ENCODE measurements at places on chromosomes 4 and X.

GRCh38 chr4:122765692-122766352 lies 33.3 kb downstream of the BBS12 start:
- H3K4me1 ChIP-seq, result no peaks in the 10 kb centered on the region
- no peaks in the 10 kb centered on the region for H3K27me3 ChIP-seq
- no peak overlapping the region for H3K4me3 ChIP-seq
- no peak overlapping the region for H3K27ac ChIP-seq
- no peak for DNase-seq
- H3K36me3 ChIP-seq, result no peaks in the 10 kb centered on the region

DNA sequence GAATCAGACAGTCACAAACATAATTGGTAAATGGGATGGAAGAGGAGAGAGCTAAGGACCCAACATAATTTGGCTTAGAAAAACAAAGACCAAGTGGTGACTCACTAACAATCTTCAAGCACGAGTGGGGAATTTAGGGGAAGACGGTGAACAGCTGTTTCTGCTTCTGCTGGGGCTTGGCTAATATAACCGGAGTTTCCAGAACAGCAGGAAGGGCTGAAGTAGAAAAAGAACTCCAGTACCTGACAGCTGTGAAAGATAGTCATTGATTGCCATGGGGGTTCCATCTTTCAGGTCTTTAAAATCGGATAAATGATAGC lies 290.9 kb upstream of the LDB2 start:
- H3K4me3 ChIP-seq, result no peak overlapping the region
- DNase-seq, result peak; percentile 38
- no peaks in the 10 kb centered on the region for H3K36me3 ChIP-seq
- no peaks in the 10 kb centered on the region for H3K27me3 ChIP-seq
- no peak overlapping the region for H3K27ac ChIP-seq

GRCh38 chr4:15348695-15349094 lies 79.1 kb upstream of the C1QTNF7 start:
- no peaks in the 10 kb centered on the region for H3K36me3 ChIP-seq
- DNase-seq, result no peak
- H3K27ac ChIP-seq, result no peak overlapping the region
- H3K27me3 ChIP-seq, result peaks cover 3% of the 10 kb centered on the region
- H3K4me3 ChIP-seq, result no peak overlapping the region
- H3K4me1 ChIP-seq, result peaks cover 10% of the 10 kb centered on the region

DNA sequence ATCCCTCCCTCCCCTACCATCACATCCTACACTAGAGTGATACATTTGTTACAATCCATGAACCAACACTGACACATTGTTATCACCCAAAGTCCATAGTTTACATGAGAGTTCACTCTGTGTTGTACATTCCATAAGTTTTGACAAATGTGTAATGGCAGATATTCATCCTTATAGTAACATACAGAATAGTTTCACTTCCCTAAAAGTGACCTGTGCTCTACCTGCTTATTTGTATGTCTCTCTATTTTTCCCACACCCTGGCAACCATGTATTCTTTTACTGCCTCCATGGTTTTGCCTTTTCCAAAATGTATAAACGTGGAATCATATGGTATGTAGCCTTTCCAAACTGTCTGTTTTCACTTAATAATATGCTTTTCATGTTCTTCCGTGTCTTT lies 42.2 kb upstream of the HPGD start:
- no peaks in the 10 kb centered on the region for H3K4me1 ChIP-seq
- no peak overlapping the region for H3K4me3 ChIP-seq
- no peaks in the 10 kb centered on the region for H3K27me3 ChIP-seq

GRCh38 chr4:148116264-148116663 lies 325.9 kb downstream of the NR3C2 start:
- peak; percentile 43 for DNase-seq
- H3K27ac ChIP-seq, result peak overlapping the region; percentile 18
- H3K4me3 ChIP-seq, result no peak overlapping the region
- H3K4me1 ChIP-seq, result peaks cover 48% of the 10 kb centered on the region

GRCh38 chr4:129598582-129598981 lies 502.6 kb downstream of the C4orf33 start:
- no peaks in the 10 kb centered on the region for H3K36me3 ChIP-seq
- H3K4me1 ChIP-seq, result no peaks in the 10 kb centered on the region
- H3K4me3 ChIP-seq, result no peak overlapping the region

DNA sequence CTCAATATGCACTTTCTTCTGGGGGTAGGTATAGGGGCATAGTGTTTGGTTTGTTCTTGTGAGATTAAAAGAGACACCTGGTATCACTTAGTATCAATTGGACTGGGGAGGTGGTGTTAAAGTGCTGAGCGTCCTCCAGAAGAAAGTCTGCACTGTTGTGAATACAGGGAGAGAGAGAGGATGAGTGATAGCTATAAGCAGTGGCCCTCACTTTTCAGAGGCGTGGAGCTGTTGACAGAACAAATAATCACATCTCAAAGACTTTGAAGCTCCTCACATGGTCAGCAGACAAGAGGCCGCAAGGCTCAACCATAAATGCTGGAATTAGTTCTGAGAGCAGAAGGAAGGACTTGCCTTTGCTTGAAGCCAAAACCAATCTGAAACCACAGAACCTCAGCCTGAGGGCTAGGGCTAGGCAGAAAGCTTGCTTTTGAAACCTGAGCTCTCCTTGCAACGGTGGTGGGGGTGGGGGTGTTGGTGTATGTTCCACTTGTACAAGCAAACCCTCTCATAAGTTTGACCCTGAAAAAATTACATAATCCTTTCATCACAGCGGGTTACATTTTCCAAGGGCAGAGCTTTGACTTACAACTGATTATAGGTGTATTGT lies 123.2 kb upstream of the SCML1 start:
- DNase-seq, result peak; percentile 87
- peaks cover 45% of the 10 kb centered on the region for H3K4me1 ChIP-seq
- no peak overlapping the region for H3K27ac ChIP-seq
- no peaks in the 10 kb centered on the region for H3K27me3 ChIP-seq

GRCh38 chr4:25030277-25031076 lies at the start of gene LGI2:
Gene LGI2, minus strand, starts transcription at chr4:25030946. Its CDS starts 253 bp downstream, at chr4:25030693.
- H3K4me3 ChIP-seq, result peak within 1 kb of the TSS; percentile 75
- DNase-seq, result peak; percentile 63
- H3K27me3 ChIP-seq, result no peaks in the 10 kb centered on the region
- peaks cover 24% of the 10 kb centered on the region for H3K4me1 ChIP-seq
- H3K27ac ChIP-seq, result peak within 1 kb of the TSS; percentile 56

GRCh38 chrX:49164589-49165360 lies 2.2 kb downstream of the MAGIX start:
- H3K4me3 ChIP-seq, result no peak overlapping the region
- H3K4me1 ChIP-seq, result no peaks in the 10 kb centered on the region
- no peaks in the 10 kb centered on the region for H3K36me3 ChIP-seq
- no peak overlapping the region for H3K27ac ChIP-seq

- no peak for DNase-seq
- no peak overlapping the region for H3K4me3 ChIP-seq
- H3K27ac ChIP-seq, result no peak overlapping the region
- no peaks in the 10 kb centered on the region for H3K4me1 ChIP-seq
Observed at GRCh38 chr4:114941503-114941902, 171.9 kb downstream of the NDST4 start.

DNA sequence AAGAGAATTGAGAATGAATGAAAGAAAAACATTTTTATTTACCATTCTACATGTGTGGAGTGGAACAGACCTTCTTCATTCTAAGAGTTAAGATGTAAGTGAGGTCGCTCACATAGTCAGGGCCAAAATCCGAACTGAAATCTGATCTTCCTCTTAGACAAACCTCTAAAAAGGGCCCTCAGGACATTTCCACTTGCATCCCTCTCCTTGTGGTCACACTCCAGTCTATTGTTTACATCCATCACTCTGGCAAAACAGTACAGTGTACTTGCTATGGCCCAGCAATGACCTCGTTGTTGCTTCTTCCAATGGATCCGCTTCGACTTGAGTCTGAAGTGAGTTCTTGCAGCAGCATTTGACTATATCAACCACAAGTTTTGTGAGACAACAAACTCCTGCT lies 54.2 kb downstream of the MOSPD2 start:
- no peak overlapping the region for H3K4me3 ChIP-seq
- H3K36me3 ChIP-seq, result no peaks in the 10 kb centered on the region
- H3K27ac ChIP-seq, result no peak overlapping the region
- DNase-seq, result peak; percentile 24
- H3K4me1 ChIP-seq, result 0 out of 2 replicates have a peak, but pooled peaks cover 6% of the 10 kb centered on the region

DNA sequence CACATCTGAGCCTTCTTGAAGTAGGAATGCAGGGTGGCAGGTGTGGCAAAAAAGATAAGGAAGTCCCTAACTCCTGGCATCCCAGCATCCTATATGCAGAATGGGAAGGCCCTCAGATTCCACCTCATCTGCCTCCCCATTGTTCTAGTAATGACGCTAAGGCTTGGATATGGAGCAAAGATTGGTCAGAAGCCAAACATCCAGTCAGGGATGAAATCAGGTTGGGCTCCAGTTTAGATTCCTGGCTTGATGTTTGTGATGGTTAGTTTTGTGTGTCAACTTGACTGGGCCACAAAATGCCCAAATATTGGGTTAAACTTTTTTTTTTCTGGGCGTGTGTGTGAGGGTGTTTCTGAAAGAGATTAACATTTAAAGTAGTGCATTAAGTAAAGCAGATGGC lies 39.6 kb upstream of the MAGEA4 start:
- H3K4me1 ChIP-seq, result peaks cover 4% of the 10 kb centered on the region
- no peak overlapping the region for H3K27ac ChIP-seq
- no peaks in the 10 kb centered on the region for H3K36me3 ChIP-seq

DNA sequence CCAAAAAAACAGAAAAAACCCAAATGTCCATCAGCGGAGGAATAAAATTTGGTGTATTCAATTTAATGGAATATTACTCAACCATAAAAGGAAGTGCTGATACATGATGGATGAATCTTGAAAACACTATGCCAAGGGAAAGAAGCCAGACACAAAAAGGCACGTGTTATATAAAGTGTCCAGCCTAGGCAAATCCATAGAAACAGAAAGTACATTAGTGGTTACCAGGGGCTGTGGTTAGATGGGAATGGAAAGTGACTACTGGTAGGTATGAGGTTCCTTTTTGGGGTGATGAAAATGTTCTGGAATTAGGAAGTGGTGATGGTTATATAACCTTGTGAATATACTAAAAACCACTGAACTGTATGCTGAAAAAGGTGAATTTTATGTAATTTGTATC lies 3.5 kb upstream of the CDKL2 start:
- H3K4me1 ChIP-seq, result no peaks in the 10 kb centered on the region
- H3K27ac ChIP-seq, result no peak overlapping the region
- no peak for DNase-seq
- H3K4me3 ChIP-seq, result no peak overlapping the region
- H3K27me3 ChIP-seq, result no peaks in the 10 kb centered on the region

- H3K4me3 ChIP-seq, result no peak overlapping the region
- peaks cover 15% of the 10 kb centered on the region for H3K4me1 ChIP-seq
- no peaks in the 10 kb centered on the region for H3K36me3 ChIP-seq
Observed at GRCh38 chr4:13527192-13527980, 16.9 kb downstream of the NKX3-2 start.

GRCh38 chr4:86592553-86593249 lies 1.4 kb upstream of the PTPN13 start:
- peak overlapping the region; percentile 69 for H3K4me3 ChIP-seq
- H3K4me1 ChIP-seq, result 0 out of 2 replicates have a peak, but pooled peaks cover 3% of the 10 kb centered on the region
- H3K27me3 ChIP-seq, result no peaks in the 10 kb centered on the region
- no peak for DNase-seq
- no peaks in the 10 kb centered on the region for H3K36me3 ChIP-seq

DNA sequence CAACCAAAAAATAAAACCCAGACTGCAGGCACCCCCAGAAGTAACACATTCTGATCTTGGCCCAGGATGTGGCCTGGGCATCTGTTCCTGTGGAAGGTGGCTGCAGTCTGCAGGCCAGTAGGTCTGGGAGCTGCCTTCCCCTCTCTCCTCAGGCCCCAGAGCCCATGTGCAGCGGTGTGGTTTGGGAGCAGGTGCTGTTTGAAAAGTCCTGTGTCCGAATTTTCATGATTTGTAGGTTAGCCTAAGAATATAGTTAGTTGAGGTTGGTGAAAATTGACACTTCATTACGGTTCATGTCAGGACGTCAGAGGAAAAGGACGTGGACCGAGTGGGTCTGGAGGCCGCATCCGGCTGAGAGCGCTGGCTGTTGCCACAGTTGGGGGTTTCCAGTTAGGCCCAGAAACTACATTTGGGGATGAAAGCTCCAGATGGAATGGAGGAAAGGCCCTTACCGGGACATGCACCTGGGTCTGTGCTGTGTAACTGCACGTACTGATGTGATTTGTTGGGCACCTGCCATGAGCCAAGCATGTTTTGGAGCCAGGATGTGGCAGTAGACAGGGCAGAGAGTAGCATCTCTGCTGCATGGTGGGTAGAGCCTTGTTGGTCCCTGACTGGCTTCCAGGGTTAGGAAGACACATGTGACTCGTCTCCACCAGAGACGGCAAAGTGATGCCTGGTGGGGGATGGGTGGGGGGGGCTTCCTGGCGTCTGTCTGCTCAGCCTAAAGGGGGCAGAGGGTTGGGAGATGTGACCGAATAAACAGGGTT lies 21.7 kb upstream of the HGFAC start:
- H3K27ac ChIP-seq, result no peak overlapping the region
- peaks cover 11% of the 10 kb centered on the region for H3K36me3 ChIP-seq
- DNase-seq, result no peak
- no peak overlapping the region for H3K4me3 ChIP-seq

GRCh38 chr4:22485737-22486136 lies 30.1 kb downstream of the ADGRA3 start:
- H3K27ac ChIP-seq, result peak overlapping the region; percentile 77
- H3K27me3 ChIP-seq, result no peaks in the 10 kb centered on the region
- H3K4me1 ChIP-seq, result peaks cover 64% of the 10 kb centered on the region
- H3K36me3 ChIP-seq, result no peaks in the 10 kb centered on the region
- DNase-seq, result peak; percentile 90

Data from SJCRH30 (cell line).